ENCODE measurements at places on chromosomes 2 and 18. TPM values are rescaled to one million over a fixed set of nuclear protein-coding genes. Genes with fewer than 3 reads are reported as not detected.

DNA sequence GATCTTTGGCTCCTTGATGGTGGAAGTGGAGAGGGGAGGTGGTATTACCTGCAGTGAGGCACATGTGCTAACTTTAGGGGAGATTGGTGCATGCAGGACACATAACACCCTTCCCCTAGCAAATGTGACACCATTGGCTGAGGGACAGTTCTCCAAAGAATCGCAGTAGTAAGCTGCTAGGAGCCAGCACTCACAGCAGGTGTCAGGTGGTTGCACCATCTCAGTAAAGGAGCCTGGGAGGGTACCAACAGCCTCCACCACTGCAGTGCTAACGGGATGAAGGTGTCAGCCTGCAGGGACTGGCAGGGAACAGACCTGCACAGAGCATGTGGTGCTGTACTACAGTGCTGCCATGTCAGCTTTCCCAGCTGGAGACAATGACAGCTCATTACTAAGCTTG is 127.3 kb upstream of the PIEZO2 start:
- no peak for DNase-seq

DNA sequence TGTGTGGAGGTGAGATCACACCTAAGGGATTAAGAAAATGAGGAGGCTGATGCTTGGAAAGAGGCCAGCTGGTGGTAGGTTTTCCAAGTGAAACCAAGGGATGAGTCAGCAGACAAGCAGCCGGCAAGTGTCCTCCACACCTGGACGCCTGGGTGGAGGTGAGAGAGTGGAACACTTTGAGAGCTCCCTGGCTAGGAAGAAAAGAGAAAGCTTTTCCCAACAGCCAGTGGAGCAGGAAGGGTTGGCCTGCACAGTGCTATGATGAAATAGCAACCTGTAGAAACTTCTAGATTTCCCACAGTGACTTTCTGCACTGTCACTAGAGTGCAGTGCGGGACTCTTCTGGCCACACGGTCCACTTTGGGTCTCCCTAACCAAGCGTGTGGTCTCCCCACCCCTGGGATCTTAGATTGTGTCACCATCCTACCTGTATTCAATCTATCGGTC is 19.6 kb upstream of the IL37 start:
- DNase-seq = no peak

- no peak for DNase-seq
These were observed 391.0 kb downstream of the SOX11 start for GRCh38 chr2:6083136-6083535.

Gene SMYD1
- total RNA-seq = not detected

Gene IMMT
- 54.9 TPM for total RNA-seq

DNA sequence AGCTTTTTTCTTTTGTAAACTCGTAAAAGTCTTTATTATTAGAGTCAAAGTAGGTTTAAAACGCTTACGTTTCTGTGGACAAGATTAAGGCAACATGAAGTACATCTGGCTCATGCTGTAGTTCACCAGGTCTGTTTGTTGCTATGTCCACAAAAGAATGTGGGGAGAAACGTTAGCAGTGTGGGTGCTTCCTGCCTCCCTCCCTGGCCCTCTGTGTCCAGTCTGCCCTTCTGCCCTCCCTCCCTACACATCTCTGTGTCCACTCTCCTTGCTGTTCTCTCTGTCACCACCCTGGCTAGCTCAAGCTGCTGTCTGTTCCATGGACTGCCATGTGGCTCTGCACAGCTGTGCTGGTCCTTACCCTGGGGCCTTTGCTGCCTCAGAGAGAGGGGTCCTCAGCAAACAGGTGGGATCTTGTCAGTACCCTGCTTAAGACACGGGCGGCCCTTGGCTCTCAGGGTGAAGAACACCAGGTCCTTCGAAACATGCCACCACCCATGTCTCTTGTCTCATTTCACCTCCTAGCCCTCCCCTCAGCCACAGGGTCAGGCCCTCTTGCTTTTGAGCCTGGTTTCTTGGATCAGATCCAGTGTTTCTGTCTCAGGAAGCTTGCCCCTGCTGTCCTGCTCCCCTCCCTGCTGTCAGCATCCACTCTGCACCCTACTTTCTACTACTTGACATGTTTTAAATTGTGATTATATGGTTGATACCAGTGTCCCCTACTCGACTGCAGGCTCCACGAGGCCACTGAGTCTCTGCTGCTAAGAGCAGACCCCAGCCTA is 79.2 kb downstream of the LIMS1 start:
- DNase-seq = peak; percentile 22

- DNase-seq = no peak
These were observed 101.1 kb downstream of the RNF144A start for GRCh38 chr2:7018282-7018701.

- DNase-seq = no peak
These were observed 6.3 kb upstream of the NEU4 start for GRCh38 chr2:241802421-241803318.
